Gastrocnemius medialis (tissue), 4 donors: ENCODE measurements at places on chromosomes 4 and X. TPM values are rescaled to one million over a fixed set of nuclear protein-coding genes. Genes with fewer than 3 reads are reported as not detected.

GRCh38 chr4:70041652-70042286 is 8.5 kb upstream of the HTN1 start:
- H3K4me1 ChIP-seq = no peaks in the 10 kb centered on the region
- no peak overlapping the region for H3K4me3 ChIP-seq
- H3K36me3 ChIP-seq = no peaks in the 10 kb centered on the region
- no peak for DNase-seq

DNA sequence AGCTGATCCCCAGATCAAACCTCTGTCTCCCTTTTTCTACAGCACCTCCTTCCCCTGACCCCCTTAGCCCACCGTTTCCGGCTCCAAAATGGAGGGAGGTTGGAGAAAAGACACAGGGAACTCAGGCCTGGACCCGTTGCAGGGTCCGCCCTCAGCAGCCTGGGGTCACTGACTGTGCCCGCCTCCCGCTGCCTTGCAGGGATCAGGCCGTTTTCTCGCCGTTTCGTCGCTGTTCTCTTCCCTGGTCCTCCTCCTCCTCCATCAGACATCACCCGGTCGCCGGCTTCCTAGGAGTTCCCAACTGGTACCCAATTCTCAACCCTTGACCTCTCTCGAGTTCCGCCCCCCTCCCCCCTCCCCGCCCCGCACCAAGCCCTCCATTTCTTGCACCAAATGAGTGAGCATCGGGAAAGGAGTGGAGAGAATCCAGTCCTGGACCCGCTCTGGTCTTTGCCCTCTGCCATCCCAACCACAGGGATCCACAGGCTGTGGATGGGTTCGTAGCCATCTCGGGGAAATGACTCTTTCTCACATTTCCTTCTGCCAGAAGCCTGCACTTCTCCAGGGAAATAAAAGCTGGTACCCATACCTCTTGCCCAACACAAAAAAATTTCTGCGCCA is 493 bp downstream of the TCEAL5 start:
- H3K4me3 ChIP-seq = no peak overlapping the region
- H3K4me1 ChIP-seq = no peaks in the 10 kb centered on the region
- no peak for DNase-seq
- no peak overlapping the region for H3K27ac ChIP-seq

DNA sequence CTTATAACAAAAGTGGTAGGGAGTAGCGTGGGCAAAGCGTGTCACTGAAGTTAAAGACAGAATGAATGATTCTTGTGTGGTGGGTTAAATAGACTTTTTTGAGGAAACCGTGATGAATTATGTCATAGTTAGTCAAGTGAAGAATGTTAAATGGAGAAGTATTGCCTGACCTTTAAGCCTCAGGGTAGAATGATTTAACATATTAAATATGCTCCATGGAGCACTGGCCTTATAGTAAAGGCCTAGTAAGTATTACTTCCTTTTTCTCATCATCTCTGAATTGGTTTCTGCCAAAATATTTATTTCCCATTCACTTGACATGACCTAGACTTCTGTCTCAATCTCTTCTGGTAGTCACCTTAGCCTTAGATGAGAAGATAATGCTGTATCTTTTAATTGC is 23.7 kb downstream of the MAGEB1 start:
- H3K4me1 ChIP-seq = no peaks in the 10 kb centered on the region
- no peak overlapping the region for H3K4me3 ChIP-seq
- no peaks in the 10 kb centered on the region for H3K36me3 ChIP-seq
- no peak for DNase-seq

DNA sequence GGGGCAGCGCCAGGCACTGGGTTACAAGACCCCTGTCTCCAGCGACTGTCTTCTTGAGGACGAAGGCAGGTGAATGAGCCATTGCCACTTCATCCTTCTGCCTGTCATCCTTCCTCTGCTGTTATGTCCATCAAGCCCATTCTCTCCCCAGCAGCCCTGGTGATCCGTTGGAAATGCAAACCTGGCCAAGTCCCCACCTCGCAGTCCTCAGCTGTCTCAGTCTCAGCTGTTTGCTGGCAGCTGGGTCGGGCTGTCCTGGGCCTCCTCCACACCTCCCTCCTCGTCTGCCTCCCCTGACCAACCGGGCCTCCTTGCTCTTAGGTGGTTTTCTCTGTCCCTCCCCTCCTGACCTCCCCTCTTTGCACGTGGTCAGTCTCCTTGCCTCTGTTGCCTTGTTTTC is 38.0 kb downstream of the PTTG2 start:
- peaks cover 31% of the 10 kb centered on the region for H3K4me1 ChIP-seq
- no peak overlapping the region for H3K4me3 ChIP-seq
- H3K36me3 ChIP-seq = no peaks in the 10 kb centered on the region
- H3K27me3 ChIP-seq = no peaks in the 10 kb centered on the region
- DNase-seq = no peak

DNA sequence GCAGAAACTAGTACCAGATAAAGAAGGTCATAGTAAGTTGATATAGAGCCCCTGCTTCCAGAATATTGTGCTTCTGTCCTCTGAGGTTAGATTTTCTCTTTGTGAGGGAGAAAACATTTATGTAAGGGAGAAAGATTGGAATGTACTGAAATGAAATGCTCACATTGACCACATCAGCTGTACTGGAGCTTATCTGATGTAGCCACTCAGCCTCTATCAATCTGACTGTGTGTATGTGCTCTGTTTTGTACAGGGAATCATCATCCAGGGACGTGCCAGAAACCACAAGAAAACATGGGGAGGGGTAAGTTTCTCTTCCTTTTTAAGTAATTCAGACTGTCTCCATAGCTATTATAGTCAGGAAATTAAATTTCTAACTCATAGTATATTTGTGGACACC is 56.8 kb downstream of the PRRG1 start:
- H3K36me3 ChIP-seq = no peaks in the 10 kb centered on the region
- no peak for DNase-seq
- H3K4me3 ChIP-seq = no peak overlapping the region
- H3K27me3 ChIP-seq = no peaks in the 10 kb centered on the region
- H3K4me1 ChIP-seq = no peaks in the 10 kb centered on the region

DNA sequence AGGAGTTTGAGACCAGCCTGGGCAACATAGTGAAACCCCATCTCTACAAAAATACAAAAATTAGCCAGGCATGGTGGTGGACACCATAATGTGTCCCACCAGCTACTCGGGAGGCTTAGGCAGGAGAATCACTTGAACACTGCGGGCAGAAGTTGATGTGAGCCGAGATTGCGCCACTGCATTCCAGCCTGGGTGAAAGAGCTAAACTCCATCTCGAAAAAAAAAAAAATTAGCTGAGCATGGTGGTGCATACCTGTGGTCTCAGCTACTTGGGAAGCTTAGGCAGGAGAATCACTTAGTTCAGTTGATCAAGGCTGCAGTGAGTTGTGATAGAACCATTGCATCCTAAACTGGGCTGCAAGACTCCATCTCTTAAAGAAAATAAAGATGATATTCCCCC is 91.2 kb downstream of the PLS3 start:
- no peak for DNase-seq
- no peak overlapping the region for H3K4me3 ChIP-seq
- H3K27ac ChIP-seq = no peak overlapping the region
- no peaks in the 10 kb centered on the region for H3K36me3 ChIP-seq
- H3K4me1 ChIP-seq = no peaks in the 10 kb centered on the region

GRCh38 chr4:150354214-150354796 is 227.6 kb upstream of the MAB21L2 start:
- no peaks in the 10 kb centered on the region for H3K4me1 ChIP-seq
- no peaks in the 10 kb centered on the region for H3K36me3 ChIP-seq
- no peaks in the 10 kb centered on the region for H3K27me3 ChIP-seq

DNA sequence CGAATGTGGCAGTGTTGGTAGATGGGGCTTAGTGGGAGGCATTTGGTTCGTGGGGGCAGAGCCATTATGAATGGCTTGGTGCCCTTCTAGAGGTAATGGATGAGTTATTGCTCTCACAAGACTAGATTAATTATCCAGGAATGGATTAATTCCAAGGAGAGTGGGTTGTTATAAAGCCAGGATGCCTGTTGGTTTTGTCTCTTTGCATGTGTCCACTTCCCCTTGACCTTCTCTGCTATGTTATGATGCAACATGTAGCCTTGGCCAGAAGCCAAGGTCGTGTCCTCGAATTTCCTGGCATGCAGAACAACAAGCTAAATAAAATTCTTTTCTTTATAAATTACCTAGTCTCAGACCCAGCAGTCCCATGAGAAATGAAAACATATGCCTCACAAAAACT is 111.2 kb upstream of the PLS3 start:
- DNase-seq = peak; percentile 29
- no peak overlapping the region for H3K4me3 ChIP-seq
- H3K27me3 ChIP-seq = no peaks in the 10 kb centered on the region
- no peaks in the 10 kb centered on the region for H3K36me3 ChIP-seq
- peak overlapping the region; percentile 39 for H3K27ac ChIP-seq
- H3K4me1 ChIP-seq = no peaks in the 10 kb centered on the region

The AFP gene
- total RNA-seq = not detected

The GPC3 gene
- 5.8 TPM for total RNA-seq
